ENCODE measurements at places on chromosomes 6 and 20.

GRCh38 chr20:11153819-11154218 lies 480.0 kb upstream of the JAG1 start:
- no peak for DNase-seq

DNA sequence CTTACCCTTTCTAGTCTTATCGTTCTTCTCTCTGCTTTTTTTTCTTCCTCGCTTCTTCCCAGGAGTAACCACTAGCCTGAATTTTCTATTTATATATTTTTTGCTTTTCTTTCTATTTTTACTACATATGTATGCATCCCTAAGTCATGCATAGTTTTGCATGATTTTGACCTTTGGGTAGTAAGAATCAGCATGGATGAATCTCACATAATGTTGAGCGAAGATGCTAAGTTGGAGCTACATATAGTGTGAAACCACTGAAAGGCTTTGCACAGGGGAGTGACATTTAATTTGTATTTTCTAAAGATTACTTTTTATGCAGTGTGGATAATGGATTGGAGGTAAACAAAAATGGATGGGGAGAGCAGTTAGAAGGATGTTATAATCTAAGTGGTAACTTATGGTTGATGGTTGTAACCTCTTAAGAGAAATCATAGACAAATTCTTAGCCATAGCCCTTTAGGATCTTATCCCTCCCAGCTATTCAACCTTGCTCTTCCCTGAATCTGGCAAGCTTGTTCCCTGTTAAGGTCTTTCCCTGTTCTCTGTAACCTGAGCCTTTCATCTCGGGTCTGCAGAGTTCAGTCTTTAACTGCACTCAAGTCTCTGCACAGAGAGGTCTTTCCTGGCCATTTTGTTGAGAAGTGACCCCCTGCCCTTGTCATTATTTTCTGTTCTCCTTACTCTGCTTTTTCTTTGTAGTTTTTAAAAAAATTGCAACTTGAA lies 18.0 kb downstream of the PEX7 start:
- DNase-seq = no peak

DNA sequence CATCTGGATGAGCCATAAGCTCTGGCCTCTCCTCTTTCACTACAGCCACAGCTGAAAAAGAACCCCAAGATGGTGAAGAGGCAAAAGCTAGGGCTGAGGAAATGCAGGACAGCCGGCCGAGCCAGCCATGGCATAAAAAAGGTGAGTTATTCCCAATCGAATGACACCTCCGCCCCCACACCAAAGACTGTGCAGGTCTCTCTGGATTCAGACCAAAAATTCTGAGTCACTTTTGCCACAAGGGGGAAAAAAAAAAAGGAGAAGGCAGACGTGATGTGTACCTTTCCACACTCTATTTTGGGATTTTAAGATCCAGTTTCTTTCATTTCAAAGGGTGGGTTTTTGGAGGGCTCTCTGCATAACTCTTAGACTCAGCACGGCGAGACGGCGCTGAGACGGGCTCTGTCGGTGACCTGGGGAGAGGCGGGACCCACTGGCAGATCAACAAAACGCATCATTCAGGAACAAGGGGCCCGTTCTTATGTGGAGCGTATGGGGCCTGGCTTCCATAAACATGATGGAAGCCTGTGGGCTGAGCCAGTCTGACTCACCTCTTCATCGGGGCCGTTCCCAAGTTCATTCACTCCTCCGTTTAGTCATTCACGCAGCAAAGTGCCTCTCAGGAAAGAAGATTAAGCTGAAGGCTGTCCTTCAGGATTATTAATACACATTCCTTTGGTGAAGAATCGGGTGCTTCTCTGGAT lies 54.8 kb downstream of the NFATC2 start:
- no peak for DNase-seq

- DNase-seq = peak; percentile 12
These were observed 207.9 kb downstream of the MYLK4 start for GRCh38 chr6:2542858-2543218.

GRCh38 chr20:32397567-32398084 lies 39.5 kb downstream of the ASXL1 start:
- no peak for DNase-seq

DNA sequence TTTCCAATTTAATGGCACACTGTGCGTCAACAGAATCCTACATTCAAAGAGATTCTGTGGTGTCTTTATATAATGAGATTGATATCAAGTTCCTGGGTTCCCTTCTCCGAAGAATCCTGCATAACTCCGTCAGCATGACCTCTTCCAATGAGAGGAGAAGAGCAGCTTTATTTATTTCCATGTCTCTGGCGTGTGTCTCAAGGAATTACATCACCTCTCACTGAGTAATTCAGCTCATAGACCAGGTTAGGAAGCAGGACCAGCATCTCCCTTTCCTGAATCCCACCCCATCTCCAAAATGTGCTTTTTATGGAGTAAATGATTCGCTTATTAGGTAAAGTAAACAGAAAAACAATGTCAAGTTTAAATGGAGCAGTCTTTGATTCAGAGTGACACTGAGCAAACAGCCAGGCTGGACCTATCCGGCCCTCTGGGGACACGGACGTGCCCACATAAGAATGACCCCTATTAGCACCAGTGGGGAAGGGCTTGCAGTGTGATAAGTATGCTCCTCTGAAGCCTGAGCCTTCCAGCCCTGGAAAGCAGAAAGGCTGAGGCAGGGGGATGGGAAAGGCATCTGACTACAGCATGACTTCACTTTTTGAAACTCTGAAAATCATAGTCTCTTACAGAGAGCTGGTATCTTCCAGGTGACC lies 165.2 kb downstream of the CLIC5 start:
- DNase-seq = no peak

GRCh38 chr6:110053395-110054240 lies 75.5 kb downstream of the GPR6 start:
- peak; percentile 43 for DNase-seq

DNA sequence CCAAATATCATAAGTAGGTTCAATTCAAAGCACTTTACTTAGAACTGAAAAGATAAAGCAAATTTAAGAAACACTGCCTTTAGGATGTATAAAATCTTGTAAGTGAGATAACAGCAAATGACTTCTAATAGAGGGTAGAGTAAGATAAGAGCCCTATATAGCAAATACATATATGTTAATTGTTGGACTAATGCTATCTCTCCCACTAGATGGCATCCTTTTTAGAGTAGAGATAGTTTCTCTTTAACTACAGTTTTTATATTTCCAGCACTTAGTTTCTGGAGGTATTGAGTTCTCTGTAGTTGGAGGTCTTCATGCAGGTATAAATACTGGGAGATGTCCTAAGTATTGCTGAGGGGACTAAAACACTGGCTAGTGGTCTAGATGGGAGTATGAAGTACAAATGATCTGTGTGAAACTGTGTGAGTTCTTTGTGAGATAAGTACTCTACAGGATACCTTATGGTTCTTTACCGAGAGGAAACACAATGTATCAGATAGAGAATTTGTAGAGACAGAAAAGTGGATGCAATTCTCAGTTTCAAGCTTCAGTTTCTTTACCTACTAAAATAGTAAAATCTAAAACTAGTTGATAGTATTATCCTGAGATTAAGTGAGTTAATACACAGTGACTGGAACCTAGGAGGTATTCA lies 399.3 kb downstream of the KHDRBS2 start:
- no peak for DNase-seq

- peak; percentile 83 for DNase-seq
These were observed 85.2 kb upstream of the PHACTR3 start for GRCh38 chr20:59518881-59519706.

- no peak for DNase-seq
These were observed 14.3 kb downstream of the TTBK1 start for GRCh38 chr6:43257367-43258145.

DNA sequence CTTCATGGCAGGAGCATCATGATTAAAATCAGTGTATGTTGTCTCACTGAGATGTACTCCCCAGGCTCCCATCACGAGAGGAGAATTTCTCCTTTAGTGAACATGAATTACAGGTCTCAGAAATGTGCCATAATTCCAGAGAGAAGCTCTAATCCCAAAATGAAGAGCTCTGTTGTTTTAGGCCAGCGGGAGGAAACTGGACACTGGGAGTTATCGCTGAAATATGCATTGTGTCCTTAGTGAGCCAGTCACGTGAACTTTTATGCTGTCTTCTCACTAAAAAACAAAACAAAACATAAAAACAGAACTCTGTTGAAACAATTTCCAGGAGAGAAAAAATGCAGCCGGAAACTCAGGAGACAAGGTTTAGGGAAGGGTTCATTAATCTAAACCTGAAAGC lies 315.7 kb upstream of the NT5E start:
- no peak for DNase-seq

DNA sequence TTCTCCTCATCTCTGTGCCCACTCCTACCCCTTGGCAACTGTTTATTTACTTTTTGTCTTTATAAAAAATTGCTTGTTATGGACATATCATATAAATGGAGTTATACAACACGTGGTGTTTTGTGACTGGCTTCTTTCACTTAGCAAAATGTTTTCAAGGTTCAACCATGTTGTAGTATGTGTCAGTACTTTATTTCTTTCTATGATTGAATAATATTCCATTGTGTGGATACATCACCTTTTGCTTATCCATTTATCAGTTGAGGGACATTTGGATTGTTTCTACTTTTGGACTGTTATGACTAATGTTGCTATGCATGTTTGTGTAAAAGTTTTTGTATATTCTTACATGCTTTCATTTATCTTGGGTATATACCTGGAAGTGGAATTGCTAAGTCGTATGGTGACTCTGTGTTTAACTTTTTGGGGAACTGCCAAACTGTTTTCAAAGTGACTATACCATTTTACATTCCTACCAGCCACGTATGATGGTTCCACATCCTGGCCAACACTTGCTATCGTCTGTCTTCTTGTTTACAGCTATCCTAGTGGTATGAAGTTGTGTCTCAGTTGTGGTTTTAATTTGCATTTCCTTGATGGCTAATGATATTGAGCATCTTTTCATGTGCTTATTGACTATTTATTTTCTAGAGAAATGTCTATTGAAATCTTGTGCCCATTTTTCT lies 84.4 kb downstream of the SLX4IP start:
- DNase-seq = no peak

DNA sequence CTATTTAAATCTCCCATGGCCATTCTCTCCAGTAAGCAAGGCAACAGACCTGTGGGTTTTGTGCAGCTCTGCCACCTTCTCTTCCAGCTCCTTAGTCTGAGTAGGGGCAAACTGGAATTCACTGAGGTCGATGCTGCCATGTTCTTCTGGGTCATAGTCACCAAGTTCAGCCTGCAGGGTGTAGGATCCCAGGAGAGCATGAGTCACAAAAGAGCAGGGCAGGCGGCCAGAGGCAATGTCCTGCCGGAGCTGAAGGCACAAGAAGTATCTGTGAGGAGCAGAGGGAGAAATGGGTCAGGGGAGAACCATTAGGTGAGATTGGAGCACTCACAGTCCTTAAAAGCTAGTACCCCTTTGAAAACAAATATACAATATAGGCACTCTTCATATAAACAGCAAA lies 73.7 kb downstream of the SMLR1 start:
- no peak for DNase-seq

- DNase-seq = no peak
These were observed 23.2 kb downstream of the PLCB1 start for GRCh38 chr20:8155229-8155628.

- DNase-seq = no peak
These were observed 137.2 kb downstream of the TASP1 start for GRCh38 chr20:13501500-13501899.

DNA sequence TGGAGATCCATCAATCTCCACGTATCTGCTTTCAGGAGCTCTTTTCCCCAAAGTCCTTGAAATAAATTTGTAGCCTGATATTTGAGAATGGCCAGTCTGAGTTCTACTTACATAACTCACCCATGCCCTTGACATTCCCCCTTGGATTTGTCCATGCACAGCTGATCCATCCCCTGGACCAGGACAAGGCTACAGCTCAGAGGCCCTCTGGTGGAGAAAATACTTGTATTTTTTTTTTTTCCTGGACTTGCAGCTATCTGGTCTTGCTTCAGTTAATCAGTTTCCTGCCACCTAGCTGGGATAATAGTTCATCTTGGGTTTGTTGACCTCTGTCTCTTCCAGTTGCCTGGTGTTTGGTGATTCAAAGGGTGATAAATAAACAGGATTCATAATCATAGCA lies 467.6 kb downstream of the DHX35 start:
- DNase-seq = no peak

DNA sequence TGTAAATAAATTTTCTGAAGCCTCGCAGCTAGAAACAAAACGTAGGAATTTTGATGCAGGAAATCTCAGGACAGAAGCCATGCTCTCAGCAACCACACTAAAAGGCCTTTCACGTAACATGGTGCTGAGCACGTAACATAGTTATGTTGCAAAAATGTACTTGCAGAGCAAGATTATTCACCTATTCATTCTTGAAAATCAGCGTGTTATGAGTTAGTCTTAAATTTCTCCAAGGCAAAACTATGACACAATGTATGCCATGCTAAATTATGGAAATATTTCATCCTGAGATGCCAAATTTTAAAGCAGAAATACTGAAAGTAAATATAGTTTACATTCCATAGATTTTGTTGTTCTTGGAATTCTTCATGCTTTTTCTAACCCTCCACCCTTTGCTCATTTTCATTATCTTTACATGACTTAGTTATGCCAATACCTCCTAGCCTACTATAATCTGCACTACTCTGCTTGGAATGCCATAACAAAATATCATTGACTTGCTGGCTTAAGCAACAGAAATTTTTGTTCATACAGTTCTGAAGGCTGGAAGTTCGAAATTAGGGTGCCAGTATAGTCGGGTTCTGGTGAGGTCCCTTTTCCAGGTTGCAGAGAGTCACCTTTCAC lies 179.8 kb upstream of the BMP5 start:
- no peak for DNase-seq

DNA sequence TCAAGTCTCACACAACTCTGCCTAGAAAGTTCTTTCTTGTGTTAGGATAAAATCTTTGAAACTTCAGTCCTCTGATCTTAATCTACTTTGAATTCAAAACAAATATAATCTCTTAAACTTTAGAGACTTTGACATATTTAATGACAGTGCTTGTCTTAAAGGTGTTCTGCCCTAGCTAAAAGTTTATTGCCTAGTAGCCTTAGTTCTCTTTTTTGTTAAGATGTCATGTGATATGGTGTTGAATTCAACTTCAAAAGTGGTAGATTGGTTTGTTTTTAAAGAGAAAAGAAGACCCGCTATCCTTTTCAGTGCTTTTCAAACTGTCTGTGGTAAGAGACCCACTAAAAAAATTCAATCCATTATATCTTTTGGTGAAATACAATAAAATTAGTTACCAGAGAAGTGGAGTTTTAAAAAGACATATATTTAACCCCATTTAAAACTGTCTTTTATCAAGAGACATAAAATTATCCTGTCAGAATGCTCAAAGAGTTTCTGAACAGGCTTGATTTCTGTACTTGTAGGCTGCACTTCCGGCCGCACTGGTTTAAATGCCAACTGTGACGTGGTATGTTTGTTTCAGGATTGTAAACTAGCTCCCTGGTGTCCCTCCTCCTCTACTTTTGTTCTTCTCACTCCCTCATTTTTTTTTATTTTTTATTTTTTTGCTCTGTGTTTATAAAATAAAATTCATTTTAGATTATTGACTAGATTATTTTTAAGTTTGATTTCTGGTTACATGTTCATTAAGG lies 76.5 kb downstream of the QKI start:
- DNase-seq = no peak

DNA sequence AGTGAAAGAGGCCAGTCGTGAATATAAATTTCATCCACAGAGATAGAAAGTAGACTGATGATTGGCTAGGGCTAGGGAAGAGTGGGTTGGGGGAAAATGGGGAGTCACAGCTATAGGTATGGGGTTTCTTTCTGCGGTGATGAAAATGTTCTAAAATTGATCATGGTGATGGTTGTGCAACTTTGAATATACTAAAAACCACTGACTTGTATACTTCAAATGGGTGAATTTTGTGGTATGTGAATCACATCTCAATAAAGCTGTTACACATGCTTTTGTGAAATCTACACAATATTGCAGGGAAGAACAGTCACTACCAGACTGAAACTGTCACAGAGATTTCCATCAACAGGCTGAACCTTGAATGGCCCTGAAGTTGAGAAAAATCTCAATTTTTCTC lies 61.5 kb downstream of the LYRM4 start:
- DNase-seq = no peak
